Activated CD4-positive, alpha-beta T cell treated with anti-CD3 and anti-CD28 coated beads, Interleukin-2, amount 50 U/mL, for 16 hours (primary cell): ENCODE measurements at places on chromosomes 6 and 20.

DNA sequence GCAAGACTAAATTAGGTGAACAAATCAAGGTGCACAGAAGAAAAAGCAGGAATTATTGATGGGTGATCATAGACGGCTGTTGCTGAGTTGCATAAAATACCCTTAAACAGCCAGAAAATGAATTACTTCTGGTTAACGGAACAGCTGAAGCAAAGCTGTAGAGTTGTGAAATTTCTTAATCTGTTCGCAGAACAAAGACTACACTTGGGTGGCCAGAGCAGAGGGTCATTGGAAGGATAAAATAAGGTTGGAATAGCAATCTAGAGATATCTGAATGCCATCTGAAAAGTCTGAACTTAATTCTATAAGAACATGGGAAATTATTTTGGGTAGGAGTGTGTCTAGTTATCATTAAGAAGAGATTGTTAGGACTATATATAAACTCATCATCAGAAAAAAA is 339.1 kb upstream of the RSPO3 start:
- no peak for DNase-seq

GRCh38 chr6:105359419-105360370 is 43.2 kb downstream of the PREP start:
- peak; percentile 47 for DNase-seq

GRCh38 chr6:140893432-140893831 is 1239.3 kb upstream of the GJE1 start:
- DNase-seq = no peak

GRCh38 chr20:56574531-56575142 is 41.6 kb downstream of the FAM209B start:
- DNase-seq = no peak

DNA sequence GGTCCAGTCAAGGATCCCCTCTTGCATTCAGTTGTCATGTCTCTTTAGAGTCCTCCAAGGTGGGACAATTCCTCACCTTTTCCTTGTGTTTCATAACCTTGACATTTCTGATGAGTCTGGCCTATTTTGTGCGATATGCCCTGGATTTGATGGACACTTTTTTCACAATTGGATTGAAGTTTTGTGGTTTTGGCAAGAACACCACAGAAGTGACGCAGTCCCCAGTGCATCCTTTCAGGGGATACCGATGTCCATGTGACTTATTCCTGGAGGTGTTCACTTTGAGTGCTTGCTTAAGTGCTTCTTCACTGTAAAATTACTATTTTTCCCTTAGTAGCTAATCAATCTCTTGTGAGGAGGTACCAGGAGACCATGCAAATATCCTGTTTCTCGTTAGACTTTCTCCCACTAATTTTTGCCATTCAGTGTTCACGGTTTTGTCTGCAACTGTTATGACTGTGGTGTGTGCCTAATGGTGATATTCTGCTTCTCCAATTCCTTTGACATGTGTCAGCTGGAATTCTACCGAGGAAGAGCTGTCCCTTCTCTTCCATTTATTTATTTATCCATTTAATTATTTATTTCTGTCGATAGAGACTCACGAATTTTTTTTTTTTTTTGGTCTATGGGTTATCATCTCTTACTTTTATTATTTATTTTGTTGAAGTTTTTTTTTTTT is 30.8 kb downstream of the BPIFB4 start:
- no peak for DNase-seq

DNA sequence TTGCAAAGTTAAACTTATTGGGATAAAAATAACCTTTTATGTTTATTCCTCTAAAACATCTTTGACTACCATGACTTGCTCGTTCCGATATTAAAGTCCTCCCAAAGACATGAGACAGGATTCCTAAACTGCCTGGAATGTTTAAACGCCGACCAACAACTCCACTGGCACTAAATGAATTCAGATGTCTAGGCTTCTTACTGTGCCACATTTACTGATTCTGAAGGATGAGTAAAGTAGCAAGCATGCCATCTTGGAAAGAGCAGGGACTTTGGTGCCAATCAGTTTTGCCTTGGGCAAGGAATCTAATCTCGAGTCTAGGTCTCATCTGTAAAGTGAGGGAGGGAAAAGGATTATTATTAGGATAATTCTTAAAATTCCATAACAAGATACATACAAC is 25.3 kb downstream of the MBOAT1 start:
- DNase-seq = no peak

- peak; percentile 80 for DNase-seq
Observed at GRCh38 chr6:44704240-44705150, 317.0 kb downstream of the CDC5L start.

- no peak for DNase-seq
Observed at GRCh38 chr6:111996144-111996865, 57.6 kb upstream of the CCN6 start.
